ENCODE measurements at places on chromosomes 4 and X. TPM values are rescaled to one million over a fixed set of nuclear protein-coding genes. Genes with fewer than 3 reads are reported as not detected.

The ADGRG4 gene
- not detected for total RNA-seq

The F9 gene
- not detected for total RNA-seq

The HHIP gene
- 8.8 TPM for total RNA-seq

The NDUFC1 gene
- total RNA-seq = 68.5 TPM

DNA sequence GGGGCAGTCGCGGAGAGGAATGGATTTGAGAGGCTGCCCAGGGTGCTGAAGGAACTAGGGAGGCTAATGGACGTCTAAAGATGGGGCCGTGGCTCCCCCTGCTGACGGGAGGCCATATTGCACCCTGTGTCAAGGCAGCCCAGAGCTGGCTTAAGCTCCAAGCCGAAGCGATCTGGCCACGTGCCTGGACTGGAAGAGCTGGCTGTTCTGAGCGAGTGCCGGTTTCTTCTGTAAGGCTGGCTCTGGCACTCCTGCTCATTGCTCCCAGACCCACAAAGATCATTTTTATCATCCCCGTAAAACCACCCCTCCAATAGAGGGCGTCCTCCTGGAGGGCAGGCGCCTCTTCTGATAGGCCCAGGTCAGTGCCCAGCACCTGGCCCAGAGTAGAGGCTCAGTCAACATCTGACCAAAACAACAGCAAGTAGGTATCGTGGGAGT lies 5.6 kb downstream of the PNCK start:
- peak; percentile 60 for DNase-seq

- no peak for DNase-seq
Measured at GRCh38 chrX:17456526-17456925, 81.5 kb downstream of the NHS start.

DNA sequence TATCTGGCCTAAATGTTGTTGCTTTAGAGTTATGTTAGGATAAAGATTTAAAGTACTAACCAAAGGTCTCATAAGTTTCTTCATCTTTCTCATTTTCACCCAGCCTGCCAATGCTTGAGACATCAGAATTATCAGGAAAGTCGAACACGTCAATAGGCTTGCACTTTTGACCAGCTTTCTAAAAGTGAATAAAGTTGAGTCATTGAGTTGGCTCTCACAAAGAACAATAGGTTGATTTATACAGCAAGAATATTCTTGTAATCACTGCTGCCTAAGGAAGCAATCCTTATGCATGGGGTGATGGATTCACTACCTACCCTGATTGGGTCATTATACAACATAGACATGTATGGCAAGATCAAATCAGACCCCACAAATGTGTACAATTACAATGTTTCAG lies 5.0 kb downstream of the CENPU start:
- DNase-seq = peak; percentile 18

- DNase-seq = no peak
Measured at GRCh38 chr4:153290134-153290533, 54.4 kb upstream of the MND1 start.

- no peak for DNase-seq
Measured at GRCh38 chrX:132664273-132664672, 175.4 kb upstream of the MBNL3 start.

- no peak for DNase-seq
Measured at GRCh38 chr4:54187148-54187547, 41.9 kb upstream of the PDGFRA start.

DNA sequence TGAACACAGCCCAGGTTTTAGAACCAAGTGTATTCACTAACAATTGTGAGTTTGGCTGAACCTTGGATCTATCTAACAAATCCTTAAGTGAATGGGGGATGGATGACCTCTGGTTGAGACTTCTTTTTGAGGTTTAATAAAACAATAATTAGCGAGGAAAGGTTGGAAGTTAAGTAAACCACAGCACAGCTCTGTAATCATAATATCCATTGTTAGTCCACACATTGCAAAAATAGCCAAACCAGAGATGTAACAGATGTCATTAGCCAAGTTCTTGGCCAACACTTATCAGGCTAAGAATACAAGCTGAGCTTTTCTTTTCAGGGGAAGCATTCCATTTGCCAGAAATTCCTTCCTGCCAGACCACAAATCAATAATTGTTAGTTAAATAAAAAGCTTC lies 59.1 kb downstream of the FREM3 start:
- DNase-seq = no peak

DNA sequence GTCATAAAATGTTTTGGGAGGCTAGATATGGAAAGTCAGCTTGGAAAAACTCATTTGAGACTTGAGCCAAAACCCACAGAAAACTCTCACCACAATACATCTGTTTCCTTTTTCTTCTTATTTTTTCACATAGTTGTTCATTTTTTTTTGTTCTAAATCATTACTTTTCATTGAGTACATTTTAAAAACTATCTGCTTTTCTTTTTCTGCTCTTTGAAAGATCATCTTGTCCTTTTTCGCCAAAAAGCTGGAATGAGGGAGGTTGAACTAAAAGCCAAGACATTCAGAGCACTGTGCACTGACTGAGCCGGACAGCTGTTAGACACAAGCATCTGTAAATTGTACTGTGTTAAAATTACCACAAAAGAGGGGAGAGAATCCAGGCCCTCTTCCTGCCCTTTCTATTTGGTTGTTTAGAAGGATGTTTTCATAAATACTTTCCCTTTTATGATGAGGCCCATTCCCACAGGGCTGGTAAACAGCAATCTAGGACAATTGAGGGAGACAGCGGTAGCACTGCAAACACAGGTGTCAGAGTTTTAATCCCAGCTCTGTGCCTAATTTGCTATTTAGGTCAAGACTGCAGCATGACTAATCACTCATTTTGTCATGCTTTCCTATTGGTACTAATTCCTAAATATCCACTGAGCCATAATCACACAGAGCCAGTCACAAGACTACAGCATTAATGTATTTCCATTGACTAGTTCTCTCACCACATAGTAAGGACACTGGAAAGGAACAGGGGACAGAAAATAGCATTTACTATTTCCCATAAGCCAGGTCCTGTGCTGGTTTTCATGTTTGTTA lies 7.3 kb upstream of the RNF150 start:
- no peak for DNase-seq

DNA sequence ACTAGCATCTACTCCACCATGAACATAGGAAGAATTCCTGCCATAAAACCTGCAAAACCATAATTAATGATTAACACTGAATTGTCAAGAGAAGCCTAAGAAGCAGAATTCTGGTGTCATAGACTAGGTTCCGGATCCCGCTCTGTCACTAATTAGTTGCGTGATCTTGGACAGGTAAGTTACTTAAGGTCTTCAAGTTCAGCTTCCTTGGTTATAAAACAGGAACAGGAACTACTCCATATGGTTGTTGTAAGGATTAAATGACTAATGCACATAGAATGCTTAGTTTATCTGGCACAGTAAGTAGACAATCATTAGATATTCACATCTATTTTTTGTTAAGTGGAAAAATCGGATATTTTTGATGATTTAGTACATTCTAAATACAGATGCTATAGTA lies 14.3 kb downstream of the G3BP2 start:
- DNase-seq = no peak

DNA sequence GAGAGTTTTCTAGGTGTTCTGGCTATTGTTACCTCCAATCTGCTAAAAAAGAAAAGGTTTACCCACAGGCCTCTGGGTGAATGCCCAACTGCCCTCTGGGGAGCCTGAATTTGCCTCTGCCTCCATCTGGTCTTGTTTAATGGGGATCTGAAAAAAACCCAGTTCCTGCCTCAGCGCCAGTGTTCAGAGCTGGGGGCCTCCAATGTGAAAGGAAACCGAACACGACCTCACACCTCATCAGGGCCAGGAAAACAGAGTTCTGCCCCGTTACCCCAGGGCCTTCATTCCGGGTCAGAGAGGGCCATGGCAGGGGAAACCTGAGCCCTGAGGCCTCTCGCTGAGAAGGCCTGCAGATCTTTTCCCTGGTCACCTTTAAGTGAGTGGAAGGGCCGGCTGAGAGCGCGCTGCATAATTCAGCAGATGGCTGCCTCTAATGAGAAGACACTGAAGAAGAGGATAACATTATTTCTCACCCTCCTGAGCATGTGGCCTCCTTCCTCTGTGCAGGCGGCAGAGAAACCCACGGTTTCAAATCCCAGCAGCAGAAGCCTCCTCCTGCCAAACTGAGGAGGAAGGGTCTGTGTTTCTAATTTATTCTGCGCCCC lies 6.8 kb downstream of the SEPTIN6 start:
- DNase-seq = no peak

All from SJSA1 (cell line).